ENCODE measurements at places on chromosomes 5 and 9.

GRCh38 chr9:38227061-38227540 lies 158.1 kb upstream of the SHB start:
- DNase-seq, result peak; percentile 92

GRCh38 chr9:120474591-120475243 lies 105.2 kb downstream of the CDK5RAP2 start:
- DNase-seq, result no peak

- no peak for DNase-seq
These were observed 10.9 kb downstream of the PHF2 start for GRCh38 chr9:93587284-93587650.

- no peak for DNase-seq
These were observed 215.7 kb downstream of the ATPSCKMT start for GRCh38 chr5:10034001-10034400.

- no peak for DNase-seq
These were observed 61.4 kb upstream of the GLRX start for GRCh38 chr5:95884017-95884325.

GRCh38 chr9:92279302-92279701 lies 14.2 kb downstream of the IARS1 start:
- no peak for DNase-seq

DNA sequence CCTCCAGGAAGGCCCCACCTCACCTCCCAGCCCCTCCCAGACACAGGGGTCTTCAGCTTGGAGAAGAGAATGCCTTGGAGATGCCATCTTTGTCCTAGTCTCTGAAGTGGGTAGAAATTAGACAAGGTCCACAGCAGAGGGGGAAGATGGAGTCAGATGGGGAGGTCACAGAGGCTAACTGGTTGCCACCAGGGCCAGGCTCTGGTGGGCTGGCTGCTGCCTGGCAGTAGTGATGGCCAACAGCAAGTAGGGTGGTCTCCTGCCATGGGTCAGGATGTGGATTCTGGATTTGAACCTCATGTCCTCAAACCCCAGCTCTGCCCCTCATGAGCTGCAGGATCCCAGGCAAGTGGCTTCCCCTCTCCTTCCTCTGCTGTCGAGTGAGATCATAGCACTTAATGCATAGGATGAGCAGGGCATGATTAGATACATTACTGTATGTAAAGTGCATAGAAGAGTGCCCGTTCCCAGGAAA lies 38.7 kb upstream of the NEK6 start:
- no peak for DNase-seq
